ENCODE measurements at places on chromosomes 3 and 15. TPM values are rescaled to one million over a fixed set of nuclear protein-coding genes. Genes with fewer than 3 reads are reported as not detected.
A peak's percentile ranks its signal among the peaks of the same experiment; 100 is the strongest.

DNA sequence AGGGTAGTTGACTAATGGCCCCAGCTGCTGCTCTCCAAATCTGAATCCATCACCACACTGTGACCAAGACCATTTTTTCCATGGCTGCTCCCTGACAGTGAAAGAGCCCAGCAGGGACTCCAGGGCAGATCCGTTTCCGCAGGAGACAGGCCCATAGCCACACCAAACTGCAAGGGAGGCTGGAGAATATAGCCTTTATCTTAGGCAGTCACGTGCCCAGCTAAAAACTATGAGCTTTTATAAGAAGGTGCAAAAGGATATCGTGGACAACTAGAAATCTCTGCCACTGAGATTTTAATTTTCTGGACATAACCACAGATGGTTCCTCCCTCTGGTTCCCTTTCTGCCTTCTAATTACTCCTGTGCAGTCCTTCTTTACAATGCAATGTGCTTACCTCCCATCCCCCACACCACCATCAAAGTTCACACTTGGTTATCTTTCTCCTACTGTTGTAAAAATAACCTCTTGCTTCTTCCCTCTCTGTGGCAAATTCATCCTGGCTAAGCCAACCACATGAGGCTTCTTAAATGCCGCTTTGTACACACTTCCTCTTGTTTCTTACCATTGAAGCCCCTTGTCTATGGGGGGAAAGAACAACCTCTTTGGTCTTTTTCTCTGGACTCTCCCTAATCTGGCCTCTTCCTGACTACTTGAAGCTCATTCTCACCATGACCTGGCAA, 233.7 kb downstream of the SHQ1 start:
- DNase-seq, result no peak

GRCh38 chr15:37072181-37072580, 28.2 kb downstream of the MEIS2 start:
- no peak for DNase-seq

DNA sequence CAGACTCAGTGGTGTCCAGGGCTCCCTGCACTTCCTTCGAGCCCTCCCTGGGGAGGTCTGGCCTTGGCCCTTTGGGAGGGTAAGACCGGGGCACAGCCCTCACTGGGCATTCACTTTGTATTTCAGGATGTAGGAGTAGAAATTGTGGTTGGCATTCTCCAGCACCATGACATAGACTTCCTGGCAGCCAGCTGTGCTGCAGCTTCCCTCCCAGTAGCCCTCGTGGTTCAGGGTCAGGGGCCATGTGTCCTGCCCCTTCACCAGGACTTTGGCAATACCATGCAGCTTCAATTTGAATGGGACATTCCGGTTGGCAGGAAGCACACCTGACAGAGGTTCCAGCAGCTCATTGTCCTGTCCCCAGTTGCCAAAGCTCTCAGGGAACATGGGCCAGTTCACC, 47.3 kb downstream of the KY start:
- DNase-seq, result no peak

- no peak for DNase-seq
Measured at GRCh38 chr3:32421991-32422859, 30.6 kb downstream of the CMTM7 start.

- DNase-seq, result no peak
Measured at GRCh38 chr3:186825872-186826409, 16.6 kb upstream of the ADIPOQ start.

- DNase-seq, result peak; percentile 69
Measured at GRCh38 chr3:129003578-129004112, 2.5 kb downstream of the EFCC1 start.

DNA sequence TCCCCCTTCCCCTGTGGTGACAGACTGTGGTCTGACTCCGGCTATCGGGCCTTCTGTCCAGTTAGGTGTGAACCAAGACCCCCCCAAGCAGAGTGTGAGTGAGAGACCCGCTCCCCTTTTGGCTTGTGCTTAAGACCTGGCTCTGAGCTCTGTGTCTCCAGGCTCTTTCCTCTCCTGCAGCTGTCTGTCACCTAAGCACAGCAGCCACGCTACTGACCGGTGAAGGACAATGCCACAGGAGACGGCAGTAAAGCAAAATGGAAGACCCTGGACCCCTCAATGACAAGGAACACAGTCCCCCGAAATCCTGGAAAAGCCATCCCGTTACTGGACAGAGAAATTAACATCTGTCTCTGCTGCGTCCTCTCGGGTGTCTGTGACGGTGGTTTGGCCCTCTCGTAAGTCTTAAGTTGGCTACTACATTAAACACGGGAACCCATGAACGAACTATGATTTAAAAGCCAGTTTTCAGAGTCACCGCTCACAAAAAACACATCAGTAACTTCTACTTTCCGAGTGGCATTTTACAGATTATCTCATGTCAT, 53.7 kb downstream of the CHSY1 start:
- no peak for DNase-seq

- no peak for DNase-seq
Measured at GRCh38 chr15:64568765-64569164, 108.4 kb downstream of the ZNF609 start.

- no peak for DNase-seq
Measured at GRCh38 chr15:80498652-80499051, 94.5 kb downstream of the ARNT2 start.

GRCh38 chr3:72318504-72319193, 529.6 kb downstream of the SHQ1 start:
- no peak for DNase-seq

Gene ATP13A5
- not detected for total RNA-seq

Gene UBAP1L
- 1.6 TPM for total RNA-seq

Gene MYRIP
- total RNA-seq, result not detected
